ENCODE measurements at places on chromosomes 3 and 15. TPM values are rescaled to one million over a fixed set of nuclear protein-coding genes. Genes with fewer than 3 reads are reported as not detected.
A peak's percentile ranks its signal among the peaks of the same experiment; 100 is the strongest.

- H3K36me3 ChIP-seq = no peaks in the 10 kb centered on the region
- H3K27ac ChIP-seq = peak overlapping the region; percentile 21
- no peaks in the 10 kb centered on the region for H3K4me1 ChIP-seq
- no peak overlapping the region for H3K4me3 ChIP-seq
- no peaks in the 10 kb centered on the region for H3K27me3 ChIP-seq
Measured at GRCh38 chr3:14289590-14290461, 111.2 kb downstream of the LSM3 start.

- no peaks in the 10 kb centered on the region for H3K27me3 ChIP-seq
- H3K27ac ChIP-seq = no peak overlapping the region
- H3K36me3 ChIP-seq = no peaks in the 10 kb centered on the region
- no peaks in the 10 kb centered on the region for H3K4me1 ChIP-seq
- H3K4me3 ChIP-seq = no peak overlapping the region
- DNase-seq = no peak
Measured at GRCh38 chr3:177681852-177682251, 484.6 kb upstream of the TBL1XR1 start.

- no peak for DNase-seq
- H3K27me3 ChIP-seq = no peaks in the 10 kb centered on the region
- H3K4me1 ChIP-seq = no peaks in the 10 kb centered on the region
- no peaks in the 10 kb centered on the region for H3K36me3 ChIP-seq
- no peak overlapping the region for H3K4me3 ChIP-seq
Measured at GRCh38 chr3:100756441-100756840, 47.1 kb downstream of the TFG start.

DNA sequence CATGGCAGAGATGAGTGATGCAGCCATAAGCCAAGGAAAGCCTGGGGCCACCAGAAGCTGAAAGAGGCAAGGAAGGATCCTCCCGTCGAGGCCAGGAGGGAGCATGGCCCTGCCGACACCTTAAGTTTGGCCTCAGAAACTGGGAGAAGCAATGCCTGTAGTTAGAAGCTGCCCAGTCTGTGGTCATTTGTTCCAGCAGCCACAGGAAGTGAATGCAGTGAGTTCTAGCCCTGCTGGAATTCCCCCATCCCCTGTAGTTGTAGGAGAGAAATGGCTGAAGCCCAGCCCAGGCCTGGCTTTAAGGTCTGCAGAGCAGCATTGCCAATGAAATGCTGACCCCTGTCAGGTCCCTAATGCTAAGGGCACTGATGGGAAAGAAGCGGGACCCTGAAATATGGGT is 12.2 kb upstream of the CHSY1 start:
- H3K4me1 ChIP-seq = peaks cover 10% of the 10 kb centered on the region
- H3K36me3 ChIP-seq = no peaks in the 10 kb centered on the region
- H3K27me3 ChIP-seq = no peaks in the 10 kb centered on the region
- H3K27ac ChIP-seq = peak overlapping the region; percentile 27
- DNase-seq = no peak

GRCh38 chr3:70231266-70231701 is 81.2 kb downstream of the MDFIC2 start:
- no peaks in the 10 kb centered on the region for H3K27me3 ChIP-seq
- DNase-seq = no peak
- H3K4me3 ChIP-seq = no peak overlapping the region
- H3K27ac ChIP-seq = no peak overlapping the region

DNA sequence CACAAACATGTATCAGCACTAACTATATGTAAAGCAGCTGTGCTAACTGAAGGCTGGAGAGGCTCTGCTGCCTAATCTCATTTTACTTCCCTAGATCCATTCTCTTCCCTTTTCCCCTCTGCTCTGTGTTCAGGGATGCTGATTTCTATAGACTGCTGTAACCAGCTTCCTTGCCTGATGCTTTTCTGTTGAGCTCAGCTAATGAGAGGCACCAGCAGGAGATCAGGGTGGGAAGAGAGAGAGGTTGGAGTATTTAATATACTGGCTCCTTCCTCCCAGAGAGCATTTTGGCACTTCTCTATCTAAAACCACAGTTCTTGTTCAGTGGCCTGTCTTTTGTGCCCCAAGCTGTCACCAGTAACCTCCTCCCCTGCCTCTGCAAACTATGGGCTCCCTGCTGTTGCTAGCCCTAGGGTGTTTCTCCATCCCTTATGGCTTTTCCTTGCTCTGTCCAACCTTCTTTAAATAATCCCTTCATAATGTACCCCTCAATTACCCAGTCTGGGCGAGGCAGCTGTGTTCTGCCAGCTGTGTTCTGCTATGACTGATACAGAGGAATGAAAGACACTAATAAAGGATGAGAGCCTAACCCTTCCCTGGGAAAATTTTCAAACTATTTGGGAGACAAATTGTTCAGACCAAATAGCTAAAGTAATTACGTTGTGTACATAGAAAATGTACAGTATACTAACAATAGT is 69.5 kb downstream of the CADPS start:
- no peaks in the 10 kb centered on the region for H3K4me1 ChIP-seq
- no peak for DNase-seq
- no peaks in the 10 kb centered on the region for H3K27me3 ChIP-seq
- no peaks in the 10 kb centered on the region for H3K36me3 ChIP-seq
- H3K27ac ChIP-seq = no peak overlapping the region

DNA sequence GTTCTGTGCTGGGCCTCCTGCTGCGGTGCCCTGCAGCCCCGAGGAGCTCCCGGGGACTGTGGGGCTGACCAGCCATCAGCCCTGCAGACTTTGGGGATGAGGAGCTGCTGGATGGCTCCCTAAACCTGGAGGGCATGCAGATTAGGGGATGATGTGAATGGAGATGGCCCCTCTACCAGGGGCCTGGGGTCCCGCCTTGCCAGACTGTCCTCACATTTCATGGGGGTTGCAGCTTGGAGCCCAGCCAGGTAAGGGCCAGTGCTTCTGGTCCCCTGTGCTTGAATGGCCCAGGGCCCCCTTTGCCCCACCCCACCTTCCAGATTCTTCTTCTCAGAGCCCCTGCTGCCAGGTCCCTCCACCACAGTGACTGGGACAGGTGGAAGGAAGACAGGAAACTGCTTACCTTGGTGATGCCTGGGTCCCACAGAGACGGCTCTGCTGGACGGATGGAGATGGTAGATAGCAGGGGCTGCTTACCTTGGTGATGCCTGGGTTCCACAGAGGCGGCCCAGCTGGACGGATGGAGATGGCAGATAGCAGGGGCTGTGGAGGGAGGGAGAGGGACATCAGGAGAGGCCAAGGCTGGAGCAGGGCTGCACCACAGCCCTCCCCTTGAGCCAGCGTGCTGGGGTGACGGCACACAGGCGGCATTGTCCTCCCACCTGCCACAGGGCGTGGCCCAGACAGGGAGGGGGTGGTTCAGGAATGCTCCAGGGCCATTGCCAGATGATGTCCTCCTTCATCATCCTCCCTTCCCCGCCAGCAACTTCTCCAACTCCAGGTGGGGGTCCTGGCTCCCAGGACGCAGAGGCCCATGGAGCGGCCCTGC is at the start of gene SPTBN5:
TSS of gene SPTBN5 (minus strand) at position 632 of the 829 bp plus-strand sequence. CDS start at position 76, 556 bp downstream.
- no peaks in the 10 kb centered on the region for H3K27me3 ChIP-seq
- DNase-seq = no peak
- H3K4me1 ChIP-seq = peaks cover 19% of the 10 kb centered on the region
- peak within 1 kb of the TSS; percentile 37 for H3K4me3 ChIP-seq
- H3K27ac ChIP-seq = peak within 1 kb of the TSS; percentile 78

DNA sequence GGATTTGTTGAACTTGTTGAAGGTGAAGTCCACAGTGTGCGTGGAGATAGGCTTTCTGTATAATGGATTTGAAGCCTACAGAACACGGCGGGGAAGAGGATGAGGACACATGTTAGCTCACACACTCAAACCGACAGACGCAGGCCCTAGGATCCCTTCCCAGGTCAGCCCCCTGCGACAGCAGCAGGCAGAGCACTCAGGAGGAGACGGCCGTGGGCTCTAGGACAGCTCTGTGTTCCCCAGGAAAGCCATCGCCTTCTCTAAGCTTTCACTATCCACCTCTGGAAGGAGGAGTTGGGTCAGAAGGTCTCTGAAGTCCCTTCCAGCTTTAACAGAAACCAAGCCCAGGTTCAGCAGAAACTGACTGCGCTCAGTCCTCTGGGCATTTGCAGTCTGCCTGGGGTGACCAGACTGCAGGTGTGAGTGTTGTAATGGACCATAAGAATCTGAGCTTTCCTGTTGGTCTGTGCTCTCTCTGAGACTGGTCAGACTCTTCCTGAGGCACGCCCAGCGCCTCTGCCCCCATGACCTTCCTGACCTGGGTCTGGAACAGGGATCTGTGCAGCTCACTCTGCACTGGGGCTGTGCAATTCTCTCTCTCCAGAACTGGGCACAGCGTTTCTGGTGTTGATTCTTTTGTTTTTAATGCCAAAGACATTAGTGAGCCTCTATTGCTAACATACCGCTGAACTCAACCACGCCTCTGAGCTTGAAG is 33.5 kb downstream of the UMPS start:
- H3K4me3 ChIP-seq = no peak overlapping the region
- no peaks in the 10 kb centered on the region for H3K27me3 ChIP-seq
- DNase-seq = no peak

GRCh38 chr15:62502451-62502850 is 337.4 kb upstream of the C2CD4B start:
- no peak for DNase-seq
- no peaks in the 10 kb centered on the region for H3K36me3 ChIP-seq
- no peak overlapping the region for H3K4me3 ChIP-seq
- peaks cover 6% of the 10 kb centered on the region for H3K4me1 ChIP-seq

DNA sequence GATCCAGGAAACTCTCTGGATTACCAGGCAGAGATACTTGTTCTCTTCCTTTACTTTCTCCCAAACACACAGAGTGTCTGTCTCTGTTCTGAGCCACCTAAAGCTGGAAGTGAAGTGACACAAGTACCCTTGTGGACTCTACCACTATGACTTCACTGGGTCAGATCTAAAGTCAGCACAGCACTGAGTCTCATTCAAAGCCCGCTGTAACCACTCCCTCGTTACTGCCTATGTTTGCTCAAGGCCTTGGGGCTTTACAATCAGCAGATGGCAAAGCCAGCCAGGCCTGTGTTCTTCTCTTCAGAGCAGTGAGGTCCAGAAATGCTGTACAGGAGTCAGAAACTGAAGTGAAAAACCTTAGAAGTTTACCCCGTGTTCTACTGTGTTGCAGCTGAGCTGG is 588.3 kb upstream of the SEMA6D start:
- H3K36me3 ChIP-seq = no peaks in the 10 kb centered on the region
- no peaks in the 10 kb centered on the region for H3K4me1 ChIP-seq
- no peak for DNase-seq
- H3K4me3 ChIP-seq = no peak overlapping the region
- H3K27me3 ChIP-seq = no peaks in the 10 kb centered on the region
- H3K27ac ChIP-seq = no peak overlapping the region

DNA sequence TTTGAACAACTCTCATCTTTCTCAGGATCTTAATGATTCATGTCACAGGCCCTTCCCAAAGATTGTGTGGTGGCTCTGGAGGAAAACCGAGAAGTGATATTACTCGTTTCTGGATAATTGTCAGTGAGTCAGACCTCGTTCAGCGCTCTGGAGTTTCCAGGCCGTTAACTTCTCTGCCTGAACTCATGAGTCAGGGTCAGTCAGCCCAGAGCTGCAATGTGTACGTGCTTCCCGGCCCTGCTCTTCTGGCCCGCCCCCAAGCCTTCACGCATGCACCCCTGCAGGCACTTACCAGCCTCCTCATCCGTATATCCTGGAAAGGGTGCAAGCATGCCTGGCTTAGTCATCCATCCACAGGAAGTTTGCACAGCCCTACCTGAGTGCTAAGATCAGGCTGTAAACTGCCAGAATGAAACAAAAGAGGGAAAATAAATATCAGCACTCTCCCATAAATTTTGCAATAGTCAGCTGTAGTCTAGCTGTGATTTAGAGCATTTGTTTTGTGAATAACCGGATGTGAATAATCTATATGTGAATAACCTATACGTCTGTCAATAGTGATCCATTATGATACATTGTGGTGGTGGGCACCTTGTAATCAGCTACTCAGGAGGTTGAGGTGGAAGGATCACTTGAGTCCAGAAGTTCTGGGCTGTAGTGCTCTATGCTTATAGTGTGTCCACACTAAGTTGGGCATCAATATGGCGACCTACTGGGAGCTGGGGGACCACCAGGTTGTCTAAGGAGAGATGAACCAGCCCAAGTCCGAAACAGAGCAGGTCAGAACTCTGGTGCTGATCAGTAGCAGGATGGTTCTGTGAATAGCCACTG is 35.3 kb upstream of the SEMA4B start:
- H3K36me3 ChIP-seq = no peaks in the 10 kb centered on the region
- H3K27ac ChIP-seq = peak overlapping the region; percentile 83
- H3K4me1 ChIP-seq = no peaks in the 10 kb centered on the region
- H3K27me3 ChIP-seq = no peaks in the 10 kb centered on the region
- no peak overlapping the region for H3K4me3 ChIP-seq

Gene CLRN1
- not detected for total RNA-seq

Gene KNG1
- total RNA-seq = not detected

- no peak overlapping the region for H3K4me3 ChIP-seq
- H3K4me1 ChIP-seq = no peaks in the 10 kb centered on the region
- H3K27me3 ChIP-seq = no peaks in the 10 kb centered on the region
- H3K36me3 ChIP-seq = no peaks in the 10 kb centered on the region
Measured at GRCh38 chr15:91456921-91457320, 356.9 kb downstream of the SV2B start.

- no peak overlapping the region for H3K4me3 ChIP-seq
- H3K36me3 ChIP-seq = no peaks in the 10 kb centered on the region
- H3K27me3 ChIP-seq = peaks cover 3% of the 10 kb centered on the region
- H3K4me1 ChIP-seq = no peaks in the 10 kb centered on the region
- DNase-seq = no peak
- no peak overlapping the region for H3K27ac ChIP-seq
Measured at GRCh38 chr15:91133511-91133910, 33.5 kb downstream of the SV2B start.

DNA sequence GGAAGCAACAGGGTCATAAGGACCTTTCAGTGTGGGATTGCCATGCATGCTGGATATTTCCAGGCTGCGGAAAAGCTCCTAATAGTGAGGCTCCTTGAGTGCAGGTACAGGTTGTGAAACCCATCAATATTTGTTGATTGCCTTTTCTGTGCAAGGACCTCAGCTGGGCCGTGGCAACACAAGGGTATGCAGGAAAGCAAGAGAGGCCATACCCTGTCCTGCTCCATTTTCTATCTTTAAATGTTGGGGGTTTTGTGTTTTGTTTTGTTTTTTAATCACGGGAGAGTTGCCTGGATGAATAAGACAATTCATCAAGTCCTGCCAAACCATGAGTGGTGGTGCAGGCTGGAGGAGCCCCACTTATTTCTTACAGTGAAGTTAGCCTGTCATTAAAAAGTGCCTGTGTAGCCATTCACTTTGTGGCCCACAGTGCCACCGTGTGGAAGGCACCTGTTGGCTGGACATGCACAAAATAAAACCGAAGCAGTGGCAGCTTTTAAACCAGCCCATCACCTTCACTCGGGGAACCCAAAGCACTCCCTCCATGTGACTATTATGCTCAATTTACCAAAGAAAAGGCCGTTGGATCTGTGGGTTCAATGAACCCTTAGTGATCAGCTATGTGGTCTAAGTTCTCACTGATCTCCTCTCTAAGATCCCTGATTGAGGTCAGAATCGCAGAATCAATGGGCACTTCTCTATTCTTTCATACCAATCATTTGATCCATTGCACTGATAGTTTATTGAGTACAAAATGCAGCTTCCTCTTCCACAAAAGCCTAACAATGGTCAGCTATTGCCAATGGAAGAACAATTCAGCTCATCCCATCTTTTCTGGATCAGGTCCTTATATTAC is 42.2 kb downstream of the CLDN18 start:
- H3K36me3 ChIP-seq = no peaks in the 10 kb centered on the region
- no peak overlapping the region for H3K27ac ChIP-seq
- DNase-seq = no peak
- H3K27me3 ChIP-seq = no peaks in the 10 kb centered on the region
- H3K4me1 ChIP-seq = no peaks in the 10 kb centered on the region

Gene CLPX
- 47.5 TPM for total RNA-seq

Data from breast epithelium (tissue), 4 donors.